ENCODE measurements at places on chromosomes 2 and 18.

GRCh38 chr2:84891355-84892010 lies 10.6 kb upstream of the TRABD2A start:
- DNase-seq: no peak

DNA sequence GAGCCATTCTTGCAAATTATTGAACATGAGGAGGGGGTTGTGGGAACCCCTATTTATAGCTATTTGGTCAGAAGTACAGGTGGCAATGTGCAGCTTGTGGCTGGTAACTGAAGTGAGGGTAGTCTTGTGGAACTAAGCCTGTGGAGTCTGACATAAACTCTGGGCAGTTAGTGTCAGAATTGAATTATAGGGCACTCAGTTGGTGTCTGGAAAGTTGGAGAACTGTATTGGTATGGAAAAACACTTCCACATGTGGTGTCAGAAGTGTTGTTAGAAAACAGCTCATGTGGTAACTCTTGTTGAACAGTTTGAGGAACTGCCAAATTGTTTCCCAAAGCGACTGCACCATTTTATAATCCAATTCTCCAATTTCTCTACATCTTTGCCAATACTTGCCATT lies 7.5 kb downstream of the RALBP1 start:
- no peak for DNase-seq

DNA sequence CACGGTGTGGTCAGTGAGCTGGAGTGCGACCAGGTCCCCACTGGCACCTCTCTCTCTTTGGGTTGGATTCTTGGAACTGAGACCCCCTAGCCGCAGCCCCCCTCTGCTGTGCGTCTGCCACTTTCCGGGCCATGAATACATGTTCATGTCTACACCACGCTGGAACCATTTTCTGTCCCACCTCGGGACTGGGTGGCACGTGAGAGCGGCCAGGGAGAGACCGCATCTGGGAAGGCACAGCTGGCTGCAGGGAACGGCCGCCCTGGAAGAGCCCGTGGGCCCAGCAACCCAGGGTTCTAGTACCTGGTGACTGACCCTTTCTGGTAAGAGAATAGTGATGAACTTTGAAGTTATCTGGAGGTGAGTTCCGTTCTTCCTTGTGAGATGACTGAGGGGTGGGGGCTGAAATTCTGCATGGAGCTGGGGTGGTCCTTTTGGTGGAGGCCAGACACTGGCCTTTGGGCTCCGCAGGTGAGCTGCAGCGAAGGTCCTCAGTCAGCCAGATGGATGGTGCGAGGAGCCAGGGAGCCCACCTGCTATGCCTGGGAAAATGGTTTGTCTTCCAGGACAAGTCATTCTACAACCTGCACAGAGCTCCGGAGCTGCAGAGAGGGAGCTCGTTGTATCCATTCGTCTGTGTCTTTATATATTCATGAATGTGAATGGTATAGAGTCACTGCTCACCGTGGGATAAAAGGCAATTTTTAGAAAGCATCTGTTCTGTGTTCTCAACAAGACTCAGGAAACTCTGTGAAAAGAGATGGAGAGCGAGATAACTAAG lies 223.5 kb downstream of the NDUFA10 start:
- DNase-seq: no peak

DNA sequence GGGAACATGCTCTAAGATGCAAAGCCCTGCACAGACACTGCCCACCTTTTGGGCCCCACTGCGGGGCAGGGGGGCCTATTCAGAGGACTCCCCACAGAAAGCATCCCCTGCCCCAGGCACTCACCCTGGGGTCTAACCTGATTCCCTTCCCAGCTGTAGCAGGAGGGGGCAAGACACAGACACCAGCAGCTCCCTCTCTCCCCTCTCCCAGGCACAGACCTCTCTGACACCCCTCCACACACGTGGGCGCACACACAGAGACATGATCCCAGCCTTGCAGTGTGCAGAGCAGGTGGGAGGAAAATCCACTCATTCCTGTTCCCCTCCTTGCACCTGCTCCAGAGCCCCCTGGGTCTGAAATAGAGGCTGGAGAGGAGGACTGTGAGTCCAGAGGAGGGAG lies 10.7 kb downstream of the TNS1 start:
- DNase-seq: no peak

DNA sequence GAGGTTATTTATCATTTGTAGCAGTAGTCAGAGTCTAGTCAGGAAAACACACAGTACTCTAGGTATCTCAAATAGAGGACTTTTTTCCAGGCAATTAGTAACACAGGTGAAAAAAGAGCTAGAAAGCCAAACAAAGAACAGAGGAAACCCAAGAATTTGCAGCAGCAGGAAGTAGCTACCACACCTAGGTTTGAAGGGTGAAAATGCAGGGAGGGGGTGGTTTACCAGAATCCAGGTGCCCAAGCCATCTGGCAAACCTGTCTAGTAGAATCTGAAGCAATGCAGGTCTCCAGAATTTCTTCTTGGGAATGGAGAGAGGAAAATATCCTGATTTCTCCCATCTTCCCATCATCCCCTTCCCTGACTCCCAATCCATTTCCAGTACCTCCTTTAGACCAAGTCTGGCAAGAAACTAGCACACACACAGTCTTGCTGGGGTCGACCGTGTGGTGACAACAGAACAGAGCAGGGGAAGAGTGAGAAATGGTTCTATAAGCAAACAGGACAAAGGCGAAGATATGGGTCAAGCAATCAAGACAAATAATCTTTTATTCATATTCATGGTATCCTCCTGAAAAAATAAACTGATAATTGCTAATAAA lies 231.9 kb upstream of the MMADHC start:
- DNase-seq: no peak

- DNase-seq: no peak
Measured at GRCh38 chr2:175571078-175571653, 389.7 kb upstream of the ATP5MC3 start.

DNA sequence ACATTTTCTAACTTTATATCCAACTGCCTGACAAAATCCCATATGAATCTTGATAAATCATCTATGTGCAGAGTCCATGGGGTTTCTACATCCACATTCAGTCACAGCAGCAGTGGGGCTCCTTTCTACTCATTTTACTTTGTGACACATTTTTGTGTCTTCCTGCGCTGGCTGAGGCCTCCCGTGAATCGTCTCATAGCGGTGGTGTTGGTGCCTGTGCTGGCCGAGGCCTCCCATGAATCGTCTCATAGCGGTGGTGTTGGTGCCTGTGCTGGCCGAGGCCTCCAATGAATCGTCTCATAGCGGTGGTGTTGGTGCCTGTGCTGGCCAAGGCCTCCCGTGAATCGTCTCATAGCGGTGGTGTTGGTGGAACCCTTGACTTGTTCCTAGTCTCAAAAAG lies 17.0 kb downstream of the SNED1 start:
- no peak for DNase-seq

DNA sequence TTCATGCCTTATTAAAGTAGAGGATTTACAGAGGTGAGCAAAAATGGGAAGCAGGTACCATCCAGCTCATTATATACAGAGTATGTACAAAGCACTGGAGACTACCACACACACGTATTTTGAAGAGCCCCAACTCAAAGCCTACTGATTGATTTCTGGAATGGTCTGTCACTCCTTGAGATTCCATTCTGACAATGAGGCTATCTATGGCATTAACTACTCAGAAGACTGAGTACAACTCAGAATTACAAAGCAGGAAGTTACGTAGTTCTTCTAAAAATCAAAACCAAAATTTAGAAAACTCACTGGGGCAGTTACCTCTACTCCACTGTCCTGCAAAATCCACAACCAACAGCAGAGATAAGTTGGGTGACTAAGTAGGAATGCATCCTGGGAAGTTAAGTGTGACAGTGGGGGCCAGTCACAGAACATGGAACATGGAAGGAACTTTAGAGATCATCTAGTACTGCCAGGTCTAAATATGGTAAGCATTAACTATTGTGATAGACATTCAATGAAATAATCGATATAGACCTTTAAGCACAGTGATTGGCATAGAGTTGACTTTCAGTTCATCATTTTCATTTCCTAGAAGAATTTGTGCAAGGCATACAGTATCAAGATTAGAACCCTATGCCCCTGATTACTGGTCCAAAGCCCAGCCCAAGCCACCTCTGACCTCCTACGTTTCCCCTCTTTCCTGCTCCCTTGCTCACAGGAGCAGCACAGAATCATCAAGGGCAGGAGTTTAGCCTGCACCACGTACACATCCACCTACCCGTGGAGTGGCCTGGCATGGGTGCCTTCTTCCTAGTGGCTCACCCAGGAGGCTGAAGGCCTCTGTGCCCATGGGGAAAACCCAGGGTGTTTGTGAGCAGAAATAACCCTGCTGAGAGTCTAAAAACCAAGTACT lies 80.1 kb upstream of the FOSL2 start:
- no peak for DNase-seq

- peak; percentile 80 for DNase-seq
Measured at GRCh38 chr2:223169830-223170605, 118.0 kb downstream of the KCNE4 start.

DNA sequence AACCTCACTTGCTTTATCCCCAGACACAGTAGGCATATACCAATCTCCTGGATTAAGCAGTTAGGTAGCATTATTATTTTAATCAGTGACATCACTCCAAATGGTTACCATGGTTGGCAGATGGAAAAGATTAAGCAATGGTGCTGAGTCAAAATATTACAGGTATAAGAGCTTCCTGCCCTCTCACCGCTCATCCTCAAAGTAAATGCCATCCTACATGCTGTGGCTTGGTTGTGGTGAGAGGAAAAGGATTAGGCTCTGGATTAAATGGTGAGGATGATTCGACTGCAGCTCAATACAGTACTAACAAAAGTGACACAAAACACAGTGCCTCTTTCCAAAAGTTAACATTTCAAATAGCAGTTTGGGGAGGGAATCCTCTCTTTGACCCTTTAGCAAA lies 108.9 kb upstream of the ACAA2 start:
- DNase-seq: peak; percentile 68

All from NCI-H524 (cell line).